ENCODE measurements at places on chromosomes 12 and 14.

GRCh38 chr12:9710584-9711375, 22.1 kb downstream of the CLECL1 start:
- no peak for DNase-seq

DNA sequence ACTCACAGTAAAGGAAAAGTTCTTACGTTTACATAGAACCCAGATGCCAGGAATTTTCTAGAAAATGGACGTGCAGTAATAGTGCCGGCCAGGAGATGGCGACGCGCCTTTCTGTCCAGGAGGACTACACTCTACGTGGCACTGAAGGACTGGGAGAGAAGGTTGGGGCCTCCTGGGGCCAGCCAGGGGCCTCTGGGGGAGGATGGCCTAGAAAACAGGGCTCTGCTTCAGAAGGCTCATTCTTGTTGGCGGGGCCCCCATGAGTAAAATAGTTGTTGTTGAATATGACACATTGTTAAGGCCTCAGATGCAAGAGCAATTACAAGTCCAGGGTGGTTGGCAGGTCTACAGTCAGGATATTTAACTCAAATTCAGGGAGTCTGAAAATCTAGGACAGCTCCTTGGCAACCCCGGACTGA, 120.1 kb upstream of the MAX start:
- no peak for DNase-seq

DNA sequence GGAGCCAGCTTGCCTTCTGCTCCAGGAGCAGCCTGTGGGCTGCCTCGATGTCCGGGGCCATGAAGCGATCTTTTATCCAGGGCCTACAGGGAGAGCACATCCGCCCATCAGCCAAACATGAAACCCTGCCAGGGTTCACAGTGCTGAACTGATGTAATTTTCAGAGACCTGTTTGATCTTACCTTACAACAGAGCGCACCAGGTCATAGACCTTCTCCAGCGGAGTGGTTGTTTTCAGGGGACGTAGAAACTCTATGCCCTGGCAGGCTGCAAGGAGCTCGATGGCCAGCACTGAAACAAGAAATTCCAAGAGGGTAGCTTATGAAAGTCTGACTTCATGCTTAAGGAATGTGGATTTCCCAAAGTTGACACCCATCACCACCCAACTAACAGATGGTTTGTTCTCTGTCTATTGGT, 19.7 kb downstream of the HAL start:
- DNase-seq = no peak

DNA sequence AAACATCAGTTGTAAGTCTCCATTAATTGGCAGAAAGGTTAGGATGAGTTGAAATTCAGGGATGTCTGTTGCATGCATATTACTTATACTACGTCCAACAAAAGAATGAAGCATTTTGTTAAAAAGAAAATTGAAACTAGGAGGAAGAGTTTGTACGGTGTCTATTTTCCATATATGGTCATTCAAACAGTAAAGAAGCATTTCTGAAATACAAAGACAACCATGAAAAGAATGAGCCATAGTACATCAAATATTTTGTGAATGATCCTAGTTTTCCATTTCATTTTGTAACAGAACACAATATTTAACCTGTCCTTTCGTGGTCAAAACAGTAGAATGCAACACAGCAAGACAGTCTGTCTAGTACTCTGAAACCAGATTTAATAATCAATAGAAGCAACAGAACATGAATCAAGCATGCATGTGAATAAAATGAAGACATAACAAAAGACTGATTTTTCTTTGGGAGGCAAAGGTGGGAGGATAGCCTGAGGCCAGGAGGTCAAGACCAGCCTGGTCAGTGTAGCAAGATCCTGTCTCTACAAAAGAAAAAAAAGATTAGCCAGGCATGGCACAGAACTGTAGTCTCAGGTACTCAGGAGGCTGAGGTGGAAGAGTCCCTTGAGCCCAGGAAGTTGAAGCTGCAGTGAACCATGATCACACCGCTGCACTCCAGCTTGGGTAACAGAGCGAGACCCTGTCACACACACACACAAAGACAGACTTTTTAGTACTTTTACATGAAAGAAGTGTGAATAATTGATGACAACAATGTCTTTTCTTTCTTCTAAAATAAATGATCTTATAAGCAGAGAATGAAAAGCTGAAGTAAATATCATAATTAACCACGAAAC, 156.0 kb downstream of the LRIG3 start:
- no peak for DNase-seq

DNA sequence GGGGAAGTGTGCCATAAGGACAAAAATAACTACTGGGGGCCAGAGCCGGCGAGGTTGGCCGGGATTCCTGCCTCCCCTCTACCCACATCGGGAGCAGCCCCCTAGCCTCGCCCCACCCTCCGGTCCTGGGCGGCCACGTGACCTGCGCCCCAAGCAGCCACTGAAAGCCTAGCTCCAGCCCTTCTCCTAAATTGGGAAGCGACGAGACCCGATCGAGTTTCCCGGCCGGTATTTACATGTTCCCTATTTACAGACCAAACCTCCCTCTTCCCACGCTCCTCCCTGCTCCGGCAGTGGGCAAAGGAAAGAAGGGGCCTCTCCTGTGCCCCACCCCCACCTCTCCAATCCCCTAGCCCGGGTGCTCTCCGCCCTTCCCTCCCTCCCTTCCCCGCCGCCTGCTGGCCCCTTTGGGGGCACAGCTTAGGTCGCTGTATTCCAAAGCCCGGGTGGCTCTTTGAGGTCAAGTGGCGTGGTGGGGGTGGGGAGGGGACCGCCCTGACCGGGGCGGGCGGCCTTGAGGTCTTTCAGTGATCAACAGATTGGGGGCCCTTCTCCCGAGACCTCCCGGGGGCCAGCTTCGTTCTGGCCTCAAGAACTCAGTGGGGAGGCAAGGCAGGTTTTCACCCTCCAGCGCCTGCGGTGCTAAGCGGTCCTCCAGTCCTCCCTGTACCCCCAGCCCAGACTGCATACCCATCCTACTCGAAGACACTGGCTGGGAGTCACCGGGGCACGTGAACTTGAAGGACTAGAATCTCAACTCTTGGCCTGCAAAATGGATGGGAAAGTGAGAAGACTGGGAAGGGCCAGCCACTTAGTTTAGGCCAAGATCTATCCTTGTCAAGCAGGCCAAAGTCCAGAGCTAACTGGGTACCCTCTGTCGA, 6.3 kb upstream of the CTDSP2 start:
- DNase-seq = no peak

DNA sequence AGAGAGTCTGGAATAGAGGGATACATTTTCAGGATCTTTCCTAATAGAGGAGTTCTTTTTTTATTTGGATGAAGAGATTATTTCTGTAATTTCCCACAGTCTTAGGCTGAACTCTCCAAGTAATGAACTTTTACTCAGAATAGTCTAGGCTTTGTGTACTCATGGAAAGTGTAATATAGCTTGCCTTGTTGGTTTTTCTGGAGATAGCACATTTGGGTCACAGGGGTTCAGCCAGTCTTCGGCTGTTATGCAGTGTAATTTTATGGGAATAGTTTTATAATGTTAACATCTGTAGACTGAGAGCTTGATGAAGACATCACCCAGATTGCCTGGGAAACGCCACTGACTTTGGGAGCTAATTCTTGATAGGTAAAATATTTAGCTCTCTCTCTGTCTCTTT, 450.8 kb downstream of the RAD51B start:
- DNase-seq = no peak

GRCh38 chr12:29863665-29864064, 79.9 kb upstream of the TMTC1 start:
- DNase-seq = no peak

DNA sequence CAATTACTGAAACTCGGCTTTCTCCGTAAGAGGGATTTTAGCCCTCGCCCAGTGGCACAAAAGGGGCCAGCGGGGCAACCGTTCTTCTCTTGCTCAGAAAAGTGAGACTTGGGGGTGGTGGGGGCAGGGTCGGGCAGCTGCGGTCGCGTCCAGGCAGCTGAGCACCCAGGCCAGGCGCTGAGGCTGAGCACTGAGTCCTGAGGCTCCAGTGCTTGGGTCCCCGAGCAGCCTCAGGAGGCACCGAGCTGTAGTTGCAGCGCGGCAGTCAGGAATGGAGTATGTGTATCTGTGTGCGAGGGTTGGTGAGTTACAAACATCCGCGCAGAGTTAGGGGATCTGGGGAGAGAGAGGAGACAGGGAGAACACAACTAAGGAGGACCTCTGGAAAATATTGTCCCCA, 4.1 kb upstream of the HOXC6 start:
- no peak for DNase-seq

GRCh38 chr12:7934889-7935492, 996 bp downstream of the SLC2A3 start:
- DNase-seq = no peak

GRCh38 chr14:83467811-83468210, 1934.2 kb upstream of the SEL1L start:
- DNase-seq = no peak

GRCh38 chr14:53790731-53791500, 165.7 kb downstream of the BMP4 start:
- DNase-seq = no peak

All from thoracic aorta (tissue), 2 donors.